Endothelial cell (in vitro differentiated cells): ENCODE measurements at places on chromosomes 6 and 20.

DNA sequence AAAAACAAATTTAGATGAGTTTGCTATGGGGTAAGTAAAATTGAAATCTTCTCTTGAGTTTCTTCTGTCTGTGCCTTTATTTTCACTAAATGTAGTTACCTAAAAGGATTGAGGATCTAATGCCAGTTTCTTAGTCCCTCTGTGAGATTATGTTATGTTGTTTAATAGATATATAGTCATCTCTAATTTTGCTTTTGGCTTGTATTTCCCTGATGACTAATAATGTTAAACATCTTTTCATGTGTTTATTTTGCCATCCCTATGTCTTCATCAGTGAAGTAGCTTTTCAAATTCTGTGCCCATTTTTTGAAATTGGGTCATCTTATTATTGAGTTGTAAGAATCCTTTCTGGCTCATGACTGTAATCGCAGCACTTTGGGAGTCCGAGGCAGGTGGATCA is 13.7 kb downstream of the QRSL1 start:
- DNase-seq = no peak

- no peak for DNase-seq
Measured at GRCh38 chr6:32070814-32071543, 32.8 kb downstream of the CYP21A2 start.

DNA sequence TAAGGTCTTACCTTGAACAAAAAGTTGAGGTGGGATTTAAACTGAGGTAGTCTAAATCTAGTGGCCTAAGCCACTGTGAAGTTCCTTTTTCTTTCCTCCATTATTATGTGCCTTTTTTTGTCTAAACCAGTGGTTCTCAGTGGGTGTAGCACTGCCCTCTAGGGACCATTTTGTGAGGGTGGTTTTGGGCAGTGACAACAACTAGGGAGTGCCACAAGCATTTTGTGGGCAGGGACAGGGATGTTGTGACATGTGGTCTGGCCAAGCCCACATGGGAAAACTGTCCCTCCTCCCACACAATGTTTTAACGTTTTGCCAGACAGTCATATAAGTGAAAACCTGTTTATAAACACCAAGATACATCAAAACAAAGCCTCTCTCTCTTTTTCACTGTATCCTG is 899.4 kb upstream of the FLRT3 start:
- peak; percentile 50 for DNase-seq

GRCh38 chr6:129179283-129179682 is 296.3 kb downstream of the LAMA2 start:
- DNase-seq = no peak

GRCh38 chr20:24283186-24283585 is 186.2 kb upstream of the SYNDIG1 start:
- no peak for DNase-seq

DNA sequence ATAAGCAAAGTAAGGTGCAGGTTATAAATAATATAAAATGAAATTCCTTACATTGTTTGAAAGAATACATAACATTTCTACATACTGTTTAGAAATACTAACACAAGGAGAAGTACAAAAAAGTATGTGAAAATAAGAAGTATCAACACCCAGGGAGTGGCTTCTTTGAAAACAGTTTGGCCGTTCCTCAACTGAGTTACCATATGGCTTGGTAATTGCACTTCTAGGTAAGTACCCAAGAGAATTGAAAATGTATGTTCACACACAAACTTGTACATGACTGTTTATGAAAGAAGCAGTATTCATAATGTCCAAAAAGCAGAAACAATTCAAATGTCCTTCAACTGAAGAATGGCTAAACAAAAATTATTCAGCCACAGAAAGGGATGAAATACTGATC is 30.7 kb downstream of the PAK5 start:
- DNase-seq = no peak

DNA sequence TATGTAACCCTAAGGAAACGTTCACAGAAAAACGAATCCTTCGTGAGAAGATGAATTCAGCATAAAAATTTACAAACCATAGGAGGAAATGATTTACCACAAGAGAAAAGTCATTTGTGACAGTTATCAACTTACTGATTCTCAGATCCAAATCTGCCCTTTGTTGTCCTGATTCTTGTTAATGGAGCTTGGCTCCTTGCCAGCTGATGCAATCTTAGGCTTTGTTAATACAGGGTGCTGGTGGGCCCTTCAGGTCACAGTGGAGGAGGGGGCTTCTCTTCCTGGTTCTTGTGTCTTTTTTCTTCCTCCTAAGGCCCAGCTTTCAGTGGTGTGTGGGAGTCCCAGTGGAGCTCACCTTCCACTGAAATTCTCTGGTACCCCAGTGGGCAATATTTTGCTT is 108.4 kb upstream of the MAP3K7 start:
- DNase-seq = no peak

- DNase-seq = no peak
Measured at GRCh38 chr6:4846387-4846786, 70.2 kb downstream of the CDYL start.

DNA sequence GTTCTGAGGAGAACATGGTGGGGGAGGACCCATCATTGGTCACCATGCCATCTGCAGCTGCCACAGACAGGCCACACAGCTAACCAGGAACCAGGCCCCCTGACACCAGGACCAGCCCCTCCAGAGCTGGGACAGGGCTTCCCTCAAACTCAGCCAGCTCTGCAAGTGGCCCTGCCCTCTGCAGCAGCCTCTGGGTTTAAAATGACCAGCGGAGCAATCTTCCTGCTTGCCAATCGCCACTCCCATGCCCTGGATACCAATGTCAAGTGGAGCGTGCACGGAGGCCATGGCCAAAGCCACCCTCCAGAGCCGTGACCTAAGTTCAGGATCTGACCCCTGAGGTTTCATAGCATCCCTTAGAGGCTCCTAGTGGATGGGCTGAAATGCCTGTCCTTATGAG is 199.4 kb downstream of the SYNDIG1 start:
- no peak for DNase-seq

GRCh38 chr20:19212821-19213502 is 520 bp downstream of the SLC24A3 start:
- peak; percentile 74 for DNase-seq

DNA sequence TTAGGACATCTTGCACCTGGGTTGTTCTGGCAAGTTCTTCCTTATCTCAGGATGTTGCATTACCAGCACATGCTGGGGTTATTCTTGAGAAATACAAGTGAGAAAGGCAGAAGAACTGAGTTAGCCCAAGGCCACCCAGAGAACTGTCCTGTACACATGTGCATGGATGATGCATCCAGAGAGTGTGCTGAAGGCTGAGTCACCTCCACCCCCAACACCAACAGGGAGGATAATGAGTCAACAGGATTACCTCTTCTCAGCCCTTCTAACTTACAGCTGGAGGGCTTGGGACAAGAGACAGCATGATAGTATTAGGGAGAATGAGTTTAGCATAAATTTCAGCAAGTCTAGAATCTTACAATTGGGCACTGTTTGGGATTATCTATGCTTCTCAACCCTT is 8.5 kb downstream of the SCGN start:
- no peak for DNase-seq

- DNase-seq = no peak
Measured at GRCh38 chr6:51953246-51953645, 134.2 kb downstream of the PKHD1 start.

DNA sequence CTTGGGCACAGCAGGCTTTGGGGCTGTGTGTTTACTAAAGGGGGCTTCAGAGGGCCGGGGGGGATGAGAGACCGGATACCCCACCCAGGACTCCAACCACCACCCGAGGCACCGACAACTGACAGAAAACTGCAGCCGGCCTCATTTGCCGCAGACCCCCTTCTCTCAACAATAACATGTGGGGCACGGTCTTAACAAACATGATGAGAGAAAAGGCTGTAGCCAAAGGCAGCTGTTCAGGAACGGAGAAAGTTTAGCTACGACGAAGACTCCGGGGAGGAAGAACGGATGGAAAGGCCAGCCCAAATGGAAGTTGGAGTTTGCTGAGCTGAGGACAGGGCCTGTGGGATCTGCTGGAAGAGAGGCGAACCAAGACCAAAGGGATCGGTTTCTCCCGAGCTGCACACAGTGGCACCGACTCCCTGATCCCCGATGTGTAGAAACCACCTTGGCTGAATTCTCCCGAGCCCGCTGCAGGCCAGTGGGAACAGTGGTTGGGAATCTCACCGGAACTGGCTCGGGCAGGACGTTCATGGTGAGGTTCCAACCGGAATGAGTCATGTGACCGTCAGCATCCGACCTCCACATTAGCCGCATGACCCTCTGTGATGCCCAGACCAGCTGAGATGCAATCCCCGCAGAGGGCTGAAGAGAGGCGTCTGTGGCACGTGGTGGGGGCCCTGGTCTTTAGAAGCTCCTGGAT is 359.3 kb downstream of the TAF4 start:
- DNase-seq = no peak

DNA sequence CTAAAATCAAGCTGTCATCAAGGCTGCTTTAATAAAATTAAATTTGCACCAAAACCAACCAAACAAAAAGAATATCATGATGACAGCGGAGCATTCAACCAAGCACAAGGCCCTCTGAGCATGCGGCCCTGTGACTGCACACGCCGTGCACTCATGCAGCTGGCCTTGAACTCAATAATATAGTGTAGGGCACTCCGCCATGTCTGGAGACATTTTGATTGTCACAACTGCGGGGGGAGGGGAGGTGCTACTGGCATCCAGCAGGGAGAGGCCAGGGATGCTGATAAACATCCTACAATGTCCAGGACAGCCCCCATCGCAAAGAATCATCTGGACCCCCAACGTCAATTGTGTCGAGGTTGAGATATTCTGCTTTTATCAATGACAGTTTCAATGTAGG is 9.7 kb downstream of the MOCS3 start:
- no peak for DNase-seq

GRCh38 chr6:155228546-155229166 is 35.2 kb upstream of the CLDN20 start:
- DNase-seq = no peak

DNA sequence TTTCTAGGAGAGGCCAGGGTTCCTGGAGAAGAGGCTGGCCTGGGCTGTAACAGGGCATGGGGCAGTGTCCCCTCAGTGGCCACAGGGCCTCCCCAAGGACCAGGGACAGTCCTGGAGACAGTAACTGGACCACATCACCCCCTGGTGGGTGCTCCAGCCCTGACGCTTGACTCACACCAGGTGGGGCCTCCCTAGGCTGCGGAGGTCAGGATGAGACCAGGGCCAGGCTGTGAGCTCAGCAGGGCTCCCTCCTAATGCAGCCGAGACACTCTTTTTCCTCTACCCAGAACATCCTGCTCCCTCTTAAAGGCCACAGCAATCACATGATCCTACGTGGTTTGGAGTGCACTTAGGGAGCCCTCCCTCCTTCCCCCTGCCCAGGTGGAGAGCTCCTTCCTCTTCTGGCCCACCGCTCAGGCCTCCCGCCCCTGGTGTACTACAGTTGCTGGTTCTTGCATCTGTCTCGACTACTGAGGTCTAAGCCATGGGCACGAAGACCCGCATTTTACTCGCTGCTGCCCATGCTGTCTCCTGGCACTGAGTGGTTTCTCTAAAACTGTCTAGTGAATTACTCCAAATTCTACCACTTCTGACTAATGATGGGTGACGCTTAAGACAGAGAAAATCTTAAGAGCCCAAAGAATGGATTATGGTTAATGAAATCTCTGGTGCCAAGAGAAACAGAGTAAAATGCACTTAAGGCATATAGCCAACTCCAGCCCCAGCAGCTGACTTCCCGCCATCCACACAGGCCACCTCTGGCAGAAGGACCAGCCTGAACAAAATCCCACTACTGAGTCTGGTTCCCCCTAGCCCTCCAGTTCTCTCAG is 166.1 kb upstream of the CST7 start:
- DNase-seq = peak; percentile 49

GRCh38 chr6:134908906-134909516 is 40.9 kb downstream of the ALDH8A1 start:
- DNase-seq = no peak

- no peak for DNase-seq
Measured at GRCh38 chr6:17483391-17484016, 90.1 kb downstream of the CAP2 start.

GRCh38 chr20:57107208-57107607 is 159.2 kb downstream of the BMP7 start:
- DNase-seq = no peak

DNA sequence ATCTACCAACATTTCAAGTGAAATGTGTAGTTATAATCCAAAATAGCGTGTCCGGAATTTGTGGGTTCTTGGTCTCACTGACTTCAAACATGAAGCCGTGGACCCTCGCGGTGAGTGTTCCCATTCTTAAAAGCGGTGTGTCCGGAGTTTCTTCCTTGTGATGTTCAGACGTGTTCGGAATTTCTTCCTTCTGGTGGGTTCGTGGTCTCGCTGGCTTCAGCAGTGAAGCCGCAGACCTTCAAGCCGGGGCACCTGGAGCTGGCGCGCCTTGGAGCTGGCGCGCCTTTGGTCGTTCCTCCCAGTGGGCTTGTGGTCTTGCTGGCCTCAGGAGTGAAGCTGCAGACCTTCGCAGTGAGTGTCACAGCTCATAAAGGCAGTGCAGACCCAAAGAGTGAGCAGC is 291.5 kb upstream of the EYS start:
- DNase-seq = no peak

DNA sequence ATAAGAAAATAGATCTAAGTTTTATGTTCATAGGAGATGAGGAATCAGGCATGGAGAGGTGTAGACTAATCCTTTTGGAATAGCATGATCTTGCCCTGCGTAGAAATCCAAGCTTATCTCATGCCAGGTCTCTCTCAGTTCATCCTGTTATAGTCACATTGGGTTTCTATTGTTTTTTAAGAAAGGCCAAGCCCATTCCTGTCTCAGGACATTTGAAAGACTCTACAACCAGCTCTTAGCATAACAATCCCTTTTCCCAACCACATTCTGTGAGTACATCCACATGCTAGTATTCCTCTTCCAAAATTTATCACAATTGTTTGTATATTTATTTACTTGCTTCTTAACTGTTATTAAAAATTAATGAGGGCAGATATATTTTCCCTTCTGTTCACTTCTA is 130.3 kb downstream of the MMUT start:
- DNase-seq = no peak

- no peak for DNase-seq
Measured at GRCh38 chr6:14784596-14785492, 461.0 kb upstream of the JARID2 start.

- no peak for DNase-seq
Measured at GRCh38 chr6:70666706-70667105, 977 bp upstream of the SMAP1 start.

DNA sequence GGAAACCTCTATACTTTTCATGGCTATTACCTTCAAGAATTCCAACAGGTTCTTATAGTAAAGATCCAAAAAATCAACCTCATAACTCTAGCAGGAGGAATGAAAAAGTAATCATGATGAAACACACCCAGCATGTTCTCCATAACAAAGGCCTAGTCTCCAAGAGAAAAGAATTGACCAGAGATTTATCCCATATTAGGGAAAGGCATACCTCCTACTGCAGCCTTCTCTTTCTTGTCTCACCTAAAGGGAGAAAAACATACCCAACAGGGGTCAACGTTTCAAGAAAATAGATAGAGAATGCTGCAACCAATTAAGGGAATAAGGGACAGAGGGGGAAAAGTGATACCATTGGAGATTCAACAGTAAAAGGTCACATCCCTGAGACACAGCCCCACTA is 262.5 kb downstream of the FRK start:
- DNase-seq = no peak

DNA sequence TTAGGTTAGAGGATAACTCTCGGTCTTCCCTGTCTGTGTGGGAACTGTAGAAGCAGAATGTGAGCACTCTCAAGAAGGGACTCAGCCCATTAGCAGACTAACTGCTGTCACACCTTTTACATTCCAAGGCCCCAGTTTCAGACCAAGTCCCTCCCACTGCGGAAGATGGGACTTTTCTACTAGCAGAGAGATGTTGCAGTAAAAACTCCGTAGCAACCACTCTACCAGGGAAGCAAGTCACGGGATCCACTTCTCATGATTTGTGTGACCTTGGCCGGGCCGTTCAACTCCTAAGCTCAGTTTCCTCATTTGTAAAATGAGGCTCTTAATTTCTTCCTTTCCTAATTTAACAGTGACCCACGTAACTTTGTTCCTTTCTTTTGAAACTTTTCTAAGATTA is 77.1 kb upstream of the SLC4A11 start:
- DNase-seq = no peak
